Activated CD4-positive, alpha-beta T cell treated with anti-CD3 and anti-CD28 coated beads for 4 hours (primary cell): ENCODE measurements at places on chromosomes 6 and 20.

DNA sequence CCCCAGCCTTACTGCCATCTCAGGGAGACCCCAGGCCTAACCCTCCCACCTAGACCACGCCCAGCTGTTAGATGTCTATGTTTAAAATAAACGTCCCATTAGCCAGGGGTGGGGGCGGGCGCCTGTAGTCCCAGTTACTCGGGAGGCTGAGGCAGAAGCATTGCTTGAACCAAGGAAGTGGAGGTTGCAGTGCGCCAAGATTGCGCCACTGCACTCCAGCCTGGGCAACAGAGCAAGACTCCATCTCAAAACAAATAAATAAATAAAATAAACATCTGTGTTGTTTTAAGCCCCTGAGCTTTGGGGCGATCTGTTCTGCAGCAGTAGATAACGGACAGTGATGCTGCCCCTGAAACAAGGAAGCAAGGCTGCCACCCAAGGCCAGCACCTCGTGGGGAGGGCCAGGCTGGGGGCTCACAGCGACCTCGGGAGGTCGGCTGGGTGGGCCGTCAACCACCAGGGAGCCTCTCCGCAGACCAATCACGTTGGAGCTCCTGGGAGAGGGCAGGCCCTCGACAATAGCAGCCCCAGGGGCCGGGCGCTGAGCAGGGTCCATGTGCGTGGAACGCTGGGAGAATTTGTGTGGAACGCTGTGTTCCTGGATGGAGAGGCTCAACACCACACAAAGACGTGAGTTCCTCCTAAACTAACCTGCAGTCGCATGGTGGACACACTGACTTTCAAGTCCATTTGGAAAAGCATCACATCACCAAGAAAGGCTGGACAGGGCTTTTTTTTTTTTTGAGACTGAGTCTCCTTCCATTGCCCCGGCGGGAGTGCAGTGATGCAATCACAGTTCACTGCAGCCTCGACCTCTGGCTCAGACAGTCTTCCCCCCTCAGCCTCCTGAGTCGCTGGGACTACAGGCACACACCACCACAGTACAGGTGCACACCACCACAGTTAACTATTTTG is 1.0 kb upstream of the HELZ2 start:
- DNase-seq, result no peak

GRCh38 chr6:34381081-34381480 is 11.4 kb downstream of the NUDT3 start:
- peak; percentile 20 for DNase-seq

DNA sequence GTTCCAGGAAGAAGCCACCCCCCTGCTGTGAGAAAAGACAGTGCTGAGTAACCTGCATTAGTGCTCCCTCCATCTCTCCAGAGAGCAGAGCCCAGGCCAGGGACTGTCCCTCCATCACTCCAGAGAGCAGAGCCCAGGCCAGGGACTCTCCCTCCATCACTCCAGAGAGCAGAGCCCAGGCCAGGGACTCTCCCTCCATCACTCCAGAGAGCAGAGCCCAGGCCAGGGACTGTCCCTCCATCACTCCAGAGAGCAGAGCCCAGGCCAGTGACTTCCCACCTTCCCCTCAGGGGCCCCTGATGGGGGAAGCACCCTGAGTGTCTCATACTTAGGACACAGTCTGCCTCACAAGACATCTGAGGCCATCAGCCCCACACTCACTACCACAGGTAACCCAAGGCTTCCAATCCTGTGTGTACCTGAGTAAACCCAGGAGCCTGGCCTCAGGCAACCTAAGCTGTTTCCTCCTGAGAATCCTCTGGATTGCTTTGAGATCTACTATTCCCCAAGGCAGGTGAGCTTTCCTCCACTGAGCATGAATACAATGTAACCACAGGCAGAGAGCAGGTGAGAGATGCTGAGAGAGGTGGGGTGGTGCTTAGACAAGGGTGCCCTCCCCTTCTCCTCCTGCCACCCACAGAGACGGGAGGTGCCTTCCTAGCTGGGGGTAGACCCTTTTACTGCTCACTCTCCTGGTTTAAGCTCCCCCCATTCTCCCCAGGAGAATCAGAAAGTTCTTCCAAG is 4.9 kb downstream of the TBXT start:
- no peak for DNase-seq

DNA sequence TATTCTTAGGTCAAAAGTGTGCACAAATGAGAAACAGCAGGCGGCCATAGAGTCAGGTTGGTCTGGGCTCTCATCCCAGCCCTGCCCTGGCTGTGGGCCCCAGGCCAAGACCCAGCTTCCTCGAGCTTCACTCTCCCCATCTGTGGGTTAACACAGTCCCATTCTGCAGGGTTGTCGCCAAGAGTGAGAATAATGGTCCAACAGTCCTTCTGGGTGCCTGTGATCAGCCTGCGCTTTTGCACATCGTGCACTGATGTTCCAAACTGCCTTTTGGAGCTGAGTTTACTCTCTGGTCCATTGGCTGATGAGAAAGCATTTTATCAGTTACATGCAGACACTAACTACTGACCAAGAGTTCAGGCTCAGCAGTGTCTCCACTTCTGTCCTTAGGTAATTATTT is 82.6 kb downstream of the INSM1 start:
- DNase-seq, result no peak

DNA sequence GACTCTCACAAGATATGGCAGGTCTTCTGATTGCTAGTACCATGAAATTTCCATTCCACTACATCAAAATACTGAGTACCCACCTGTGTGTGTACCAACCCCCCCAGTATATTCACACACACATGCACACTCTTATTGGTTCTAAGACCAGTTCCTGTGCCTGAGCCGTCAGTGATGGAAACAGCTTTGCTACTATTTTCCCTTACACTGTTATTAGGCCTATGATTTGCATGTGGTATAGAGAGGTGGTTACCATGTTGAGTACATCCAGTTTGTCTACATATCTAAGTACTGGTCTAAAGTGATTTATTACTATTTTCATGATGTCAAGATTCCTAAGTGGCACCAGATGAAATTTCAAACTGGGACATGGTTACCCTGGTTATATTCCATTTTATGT is 459.9 kb downstream of the BCKDHB start:
- no peak for DNase-seq

GRCh38 chr6:32865724-32866443 is 11.9 kb downstream of the PSMB9 start:
- no peak for DNase-seq

DNA sequence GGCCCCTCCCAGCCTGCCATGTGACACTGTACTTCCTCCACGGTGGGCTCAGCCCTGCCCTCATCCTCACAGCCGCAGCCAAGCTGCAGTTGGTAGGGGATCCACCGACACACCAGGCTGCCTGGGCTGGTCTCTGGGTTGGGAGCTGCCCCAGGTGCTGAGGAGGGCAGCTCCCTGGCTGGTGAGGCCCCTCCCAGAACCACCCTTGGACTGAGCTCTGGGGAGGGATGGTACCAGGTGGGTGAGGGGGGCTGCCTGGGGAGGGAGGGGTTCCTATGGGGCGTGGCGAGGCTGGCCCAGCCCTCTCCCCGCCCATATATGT is 185 bp upstream of the TNFRSF6B start:
- no peak for DNase-seq

DNA sequence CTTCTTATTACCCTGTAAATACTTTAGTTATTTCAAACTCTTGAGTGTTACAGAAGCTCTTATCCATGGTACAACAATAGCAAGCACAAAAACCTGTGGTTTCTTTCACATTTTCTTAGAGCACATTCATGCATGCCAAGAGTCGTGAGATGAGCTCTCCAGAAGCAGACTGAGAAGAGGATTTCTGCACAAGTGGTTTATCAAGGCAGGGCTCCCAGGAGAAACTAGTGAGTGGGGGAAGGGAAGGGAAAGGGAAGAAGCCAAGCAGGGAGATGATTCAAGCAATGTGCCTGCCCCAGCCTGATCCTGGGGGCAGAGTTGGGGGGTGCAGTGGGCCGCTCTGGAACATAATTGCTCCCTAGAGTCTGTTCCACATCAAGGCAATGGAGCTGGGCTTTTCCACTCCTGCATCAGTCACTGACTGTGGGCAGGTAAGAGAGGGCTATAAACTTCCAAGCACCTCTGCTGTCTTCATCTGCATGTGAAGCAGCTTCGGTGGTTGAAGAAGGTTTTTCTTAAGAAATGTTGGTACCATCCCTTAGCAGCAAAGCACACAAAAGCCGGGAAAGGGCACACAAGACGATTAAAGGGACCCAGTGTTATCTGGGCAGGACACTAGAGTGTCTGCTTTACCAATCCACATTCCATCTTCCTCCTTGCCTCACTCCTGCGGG is 152.1 kb downstream of the PLCB4 start:
- no peak for DNase-seq

- no peak for DNase-seq
These were observed 253.7 kb downstream of the TMEM242 start for GRCh38 chr6:157069585-157069984.

DNA sequence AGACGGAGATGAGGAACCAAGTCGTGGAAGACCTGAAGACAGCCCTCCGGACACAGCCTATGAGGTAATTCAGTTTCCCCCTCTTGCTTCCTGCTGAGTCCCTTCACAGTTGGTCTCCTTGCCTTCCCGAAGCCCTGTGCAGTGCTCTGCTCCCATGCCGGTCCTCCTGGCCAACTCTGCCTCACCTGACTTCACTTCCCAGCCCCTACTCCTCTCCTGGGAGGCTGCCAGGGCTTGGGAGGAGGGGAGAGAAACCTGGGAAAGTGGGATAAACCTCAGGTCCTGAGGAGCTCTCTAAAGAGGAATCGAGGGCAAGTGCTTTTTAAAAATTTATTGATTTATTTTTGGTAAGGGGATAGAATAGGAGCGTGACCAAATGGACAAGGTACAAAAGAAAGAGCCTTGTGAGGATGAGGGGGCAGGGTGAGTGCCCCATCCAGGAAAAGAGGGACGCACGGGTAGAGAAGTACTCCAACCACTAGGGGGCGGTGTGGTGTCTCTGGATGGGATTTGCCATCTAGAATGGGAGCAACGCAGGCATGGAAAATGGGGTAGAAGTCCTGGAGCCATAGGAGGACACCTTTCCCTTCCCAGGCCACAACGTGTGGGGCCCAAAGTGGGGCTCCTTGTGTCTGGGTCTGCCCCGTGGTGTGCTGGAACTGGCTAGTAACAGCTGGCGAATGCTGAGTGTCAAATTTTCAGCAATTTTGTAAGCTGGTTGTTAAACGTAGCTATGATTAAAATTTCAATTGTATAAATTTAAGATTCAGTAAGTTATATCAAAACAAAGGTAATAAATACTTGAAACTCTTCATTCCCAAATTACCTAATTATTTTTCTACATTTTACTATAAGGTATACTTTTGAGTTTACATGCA is 69.0 kb downstream of the MOCS1 start:
- DNase-seq, result peak; percentile 54
